ENCODE measurements at places on chromosomes 7 and 10.

- DNase-seq: no peak
Observed at GRCh38 chr10:42877496-42878030, 95.0 kb downstream of the BMS1 start.

GRCh38 chr7:140494867-140495266 is 15.6 kb upstream of the MKRN1 start:
- no peak for DNase-seq

- DNase-seq: no peak
Observed at GRCh38 chr7:121032645-121033460, 44.3 kb downstream of the CPED1 start.

- peak; percentile 2 for DNase-seq
Observed at GRCh38 chr7:48786951-48787350, 137.4 kb upstream of the CDC14C start.

GRCh38 chr7:86972072-86972471 is 87.4 kb downstream of the ELAPOR2 start:
- no peak for DNase-seq

DNA sequence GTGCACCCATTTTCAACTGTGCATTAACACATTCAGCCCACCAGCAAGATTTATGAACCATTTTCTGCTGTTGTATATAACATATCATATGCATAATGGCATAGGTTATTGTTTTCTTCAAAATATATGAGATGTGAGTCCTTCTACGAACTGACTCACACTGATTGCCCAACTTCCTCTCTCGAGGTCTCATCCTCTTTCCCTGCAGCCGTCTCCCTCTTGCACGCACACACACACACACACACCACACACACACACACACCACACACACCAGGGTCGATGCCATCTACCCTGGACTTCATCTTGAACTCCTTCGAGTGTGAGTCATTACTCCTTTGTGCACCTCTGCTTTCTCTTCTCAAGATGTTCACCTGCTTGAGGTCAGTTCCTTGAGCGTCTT is 36.7 kb downstream of the EGFR start:
- DNase-seq: no peak

DNA sequence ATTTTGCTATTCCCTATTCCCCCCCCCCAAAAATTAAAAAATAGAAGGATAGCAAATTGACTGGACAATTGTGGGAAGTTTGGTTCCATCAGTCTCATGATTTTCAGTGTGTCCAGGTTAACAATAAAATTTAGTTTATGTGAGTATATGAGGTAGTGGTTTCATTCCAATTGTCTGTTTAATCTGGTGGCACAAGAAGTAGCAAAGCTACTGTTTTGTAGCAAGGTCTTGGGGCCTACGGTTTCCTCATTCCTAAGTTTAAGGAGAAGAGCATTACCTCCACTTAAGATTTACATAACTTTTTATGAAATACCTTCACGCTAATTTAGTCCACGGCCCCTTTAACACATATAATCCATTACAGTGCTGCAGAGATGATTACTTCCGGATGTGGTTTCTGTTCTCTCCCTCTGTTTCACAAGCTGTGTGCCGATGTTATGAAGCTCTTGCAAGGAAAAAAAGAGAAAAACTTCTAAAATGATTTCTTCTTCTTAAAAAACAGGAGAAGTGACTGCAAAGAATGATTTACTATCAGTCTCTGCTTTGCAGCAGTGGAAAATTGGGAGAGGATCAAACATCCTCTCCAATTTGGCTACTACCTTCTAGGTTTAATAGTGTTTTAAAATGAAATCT is 32.7 kb upstream of the NPVF start:
- peak; percentile 51 for DNase-seq

DNA sequence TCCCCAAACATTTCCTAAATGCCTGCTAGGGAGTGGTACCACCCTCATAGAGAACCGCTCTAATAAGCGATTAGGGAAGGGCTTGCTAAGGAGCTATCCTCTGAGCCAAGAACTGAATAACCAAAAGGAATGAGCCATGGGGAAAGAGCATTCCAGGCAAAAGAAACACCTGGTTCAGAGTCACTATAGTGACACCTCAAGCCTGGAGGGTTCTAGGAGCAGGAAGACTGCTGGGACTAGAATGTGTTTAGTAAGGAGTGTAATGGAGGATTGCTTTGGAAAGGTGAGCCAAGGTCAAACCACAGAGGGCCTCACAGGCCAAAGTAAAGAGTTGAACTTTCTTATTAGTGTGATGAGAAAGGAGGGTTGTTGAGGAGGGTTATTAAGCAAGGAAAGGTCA is 38.7 kb upstream of the NRBF2 start:
- DNase-seq: no peak

DNA sequence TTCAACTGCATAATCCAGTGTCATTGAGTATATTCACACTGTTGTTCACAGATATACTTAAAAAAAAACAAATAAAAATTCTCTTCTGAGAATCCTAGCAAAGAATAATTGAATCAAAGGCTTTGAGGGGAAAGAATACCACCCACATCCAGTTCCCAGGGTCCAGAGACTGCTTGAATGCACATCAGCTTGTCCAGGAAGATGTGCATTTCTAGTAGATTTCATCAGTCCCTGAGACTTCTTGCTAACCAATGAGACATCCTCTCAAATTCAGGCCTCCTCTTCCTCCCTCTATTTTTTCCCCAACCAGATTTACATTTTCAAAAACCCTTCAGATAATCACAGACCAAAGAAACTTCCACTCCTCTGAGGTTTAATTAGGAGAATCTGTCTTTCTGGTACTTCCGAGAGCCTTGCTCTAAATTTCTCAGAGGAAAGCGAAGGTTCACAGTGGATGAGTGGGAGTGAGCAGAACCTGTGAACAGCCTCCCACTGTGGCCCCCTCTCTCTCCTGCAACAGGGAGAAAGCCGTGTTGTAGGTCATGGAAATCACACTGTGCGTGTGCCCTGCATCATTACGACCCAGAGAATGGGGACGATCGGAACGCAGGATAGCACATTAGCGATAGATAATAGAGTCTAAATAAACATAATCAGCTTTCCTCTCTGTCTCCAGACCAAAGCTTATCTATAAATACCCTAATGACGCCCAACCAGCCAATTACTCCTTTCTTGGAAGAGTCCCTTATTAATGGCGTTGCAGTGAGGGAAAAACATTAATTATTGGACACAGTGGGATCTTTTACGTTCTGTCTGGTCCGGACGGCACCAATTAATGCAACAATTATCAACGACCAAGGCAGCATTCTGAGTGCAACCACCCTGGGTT is 212.5 kb downstream of the EMX2 start:
- DNase-seq: no peak

DNA sequence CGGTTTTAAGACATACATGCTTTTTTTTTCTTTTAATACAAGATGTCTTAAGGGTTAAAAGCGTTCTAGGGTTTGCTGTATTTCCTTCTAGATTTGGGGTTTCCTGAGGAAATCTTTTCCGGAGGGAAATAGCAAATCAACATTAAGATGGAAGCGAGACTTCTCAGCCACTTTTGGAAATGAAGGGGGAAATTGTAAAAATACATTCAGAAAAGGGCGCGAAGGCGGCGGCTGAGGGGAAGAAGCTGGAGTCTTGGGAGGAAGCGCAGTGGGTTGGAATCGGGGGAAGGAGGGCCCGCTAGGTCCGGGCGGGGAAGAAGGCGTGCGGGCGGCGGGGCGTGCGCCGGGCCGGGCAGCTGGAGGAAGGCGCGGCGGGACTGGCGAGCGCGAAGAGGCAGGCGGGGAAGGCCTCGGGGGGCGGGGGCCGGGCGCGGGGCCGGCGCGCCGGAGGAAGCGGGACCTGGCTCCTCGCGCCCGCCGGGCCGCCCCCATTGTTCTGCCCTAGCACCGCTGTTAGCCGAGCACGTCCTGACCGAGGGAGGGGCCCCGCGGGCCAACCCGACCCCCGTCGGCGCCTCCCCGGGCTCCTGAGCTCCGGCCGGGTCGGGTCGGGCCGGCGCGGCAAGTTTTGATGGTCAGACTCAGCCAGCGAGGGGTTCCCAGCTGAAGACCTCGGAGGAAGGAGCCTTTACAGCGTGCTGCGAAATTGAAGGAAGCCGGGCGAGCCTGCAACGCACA is 1.5 kb upstream of the SKIDA1 start:
- DNase-seq: peak; percentile 73

DNA sequence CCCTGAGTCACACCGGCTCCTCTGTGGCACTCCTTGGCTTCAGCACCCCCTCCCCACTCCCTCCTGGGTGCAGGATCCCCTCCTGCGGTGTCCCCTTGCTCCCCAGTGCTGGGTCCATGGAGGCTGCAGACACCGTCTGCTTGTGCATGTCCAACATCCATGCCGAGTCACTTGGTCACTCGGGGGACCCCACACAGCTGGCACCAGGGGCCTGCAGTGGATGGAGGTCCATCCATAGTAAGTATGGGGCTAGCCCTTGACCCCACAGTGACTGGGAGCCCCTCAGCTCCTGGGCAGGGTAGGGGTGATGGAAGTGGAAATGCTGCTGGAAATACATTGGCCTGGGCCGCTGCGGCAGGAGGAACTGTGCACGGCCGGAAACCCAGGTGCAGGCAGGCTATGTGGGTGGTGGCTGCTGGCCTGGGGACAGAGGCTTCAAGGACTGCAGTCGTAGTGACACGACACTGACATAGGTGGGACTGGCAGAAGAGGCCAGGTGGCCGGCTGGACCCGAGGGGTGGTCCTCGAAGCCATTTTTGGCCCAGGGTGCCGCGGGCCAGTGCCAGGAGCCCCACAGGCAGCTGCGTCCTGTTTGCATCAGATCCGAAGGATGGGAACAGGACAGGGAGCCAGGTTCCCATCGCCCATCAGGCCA is 58.9 kb downstream of the GLRX3 start:
- DNase-seq: no peak

DNA sequence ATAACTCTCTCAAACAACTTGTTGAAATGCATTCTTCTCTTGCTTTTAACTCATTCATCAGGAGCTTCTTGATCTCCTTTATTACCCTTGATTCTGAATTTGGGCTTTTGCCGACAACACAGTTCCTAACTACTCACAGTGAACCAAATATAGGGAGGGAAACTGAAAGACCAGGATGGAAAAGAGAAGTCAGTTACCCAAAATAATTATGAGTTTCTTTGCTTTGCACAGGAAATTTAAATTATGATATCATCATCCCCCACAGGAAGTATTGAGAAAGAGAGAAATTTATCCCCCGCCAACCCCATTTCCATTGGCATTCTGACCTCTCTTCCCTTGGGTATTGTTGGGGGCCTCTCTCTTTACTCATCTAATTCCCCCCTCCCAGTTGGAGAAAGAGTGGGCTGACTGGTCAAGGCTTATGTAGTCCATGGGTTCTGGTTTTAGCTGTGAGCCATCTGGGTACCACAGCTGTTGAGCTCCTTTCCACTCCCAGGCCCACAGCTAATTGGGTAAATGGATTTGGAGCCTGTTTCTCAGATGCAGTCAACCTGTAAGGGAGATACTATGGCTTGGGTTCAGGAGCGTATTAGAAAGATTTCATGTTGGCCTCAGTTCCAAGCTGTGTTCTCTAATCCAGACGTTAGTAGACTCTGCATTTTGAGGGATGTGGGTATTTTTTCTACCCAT is 109.0 kb downstream of the FZD1 start:
- no peak for DNase-seq

DNA sequence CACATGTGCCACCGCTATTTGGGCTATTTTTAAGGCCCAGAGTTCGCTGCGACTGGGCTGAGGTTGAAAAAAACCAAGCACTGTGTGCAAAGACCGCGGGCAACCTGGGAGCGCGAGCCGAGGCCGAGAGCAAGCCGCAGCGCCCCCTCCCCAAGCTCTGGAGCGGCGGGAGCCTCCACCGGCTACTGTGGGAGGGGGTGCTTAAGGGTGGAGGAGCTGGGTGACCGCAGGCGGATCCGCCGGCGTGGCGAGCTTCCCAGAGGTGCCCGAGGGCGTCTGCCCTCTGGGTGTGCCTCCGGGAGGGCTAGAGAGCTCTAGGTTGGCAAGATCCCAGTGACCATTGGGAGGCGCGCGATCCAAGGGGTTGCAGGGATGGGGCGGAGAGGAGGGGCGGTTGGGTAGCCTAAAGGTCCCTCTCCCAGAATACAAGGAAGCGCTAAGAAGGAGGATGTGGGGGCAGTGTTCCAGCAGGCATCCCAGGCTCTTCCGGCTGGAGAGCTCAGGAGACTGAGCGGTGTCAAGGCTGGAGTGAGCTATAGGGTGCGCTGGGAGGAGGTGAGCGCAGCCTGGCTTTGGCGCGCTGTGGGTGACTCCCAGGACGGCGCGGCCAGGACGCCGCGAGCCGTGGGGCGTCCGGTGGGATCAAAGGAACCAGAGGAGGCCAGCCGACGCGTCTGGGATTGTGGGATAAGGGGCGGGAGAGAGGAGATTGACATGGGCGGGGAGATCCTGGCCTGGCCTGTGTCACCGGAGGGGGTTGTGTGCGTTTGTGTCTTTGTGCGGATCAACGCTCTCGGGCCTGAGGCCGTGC is 8.0 kb downstream of the DLX5 start:
- DNase-seq: peak; percentile 43

DNA sequence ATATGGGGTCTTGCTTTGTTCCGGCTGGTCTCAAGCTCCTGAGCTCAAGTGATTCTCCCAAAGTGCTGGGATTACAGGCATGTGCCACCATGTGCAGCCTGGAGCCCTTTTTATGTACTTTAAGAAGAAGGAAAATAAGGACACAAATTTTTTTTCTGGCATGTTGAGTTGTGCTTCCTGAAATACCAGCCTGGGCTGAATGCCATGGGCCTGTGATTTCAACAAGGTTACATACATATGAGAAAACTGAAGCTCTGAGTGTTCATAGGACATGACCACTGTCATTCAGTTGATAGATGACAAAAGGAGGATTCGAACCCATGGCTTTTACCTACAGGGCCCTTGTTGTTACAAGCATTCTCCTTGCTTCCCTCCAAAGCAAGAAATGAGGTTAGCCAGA is 36.1 kb downstream of the ST8SIA6 start:
- DNase-seq: no peak

DNA sequence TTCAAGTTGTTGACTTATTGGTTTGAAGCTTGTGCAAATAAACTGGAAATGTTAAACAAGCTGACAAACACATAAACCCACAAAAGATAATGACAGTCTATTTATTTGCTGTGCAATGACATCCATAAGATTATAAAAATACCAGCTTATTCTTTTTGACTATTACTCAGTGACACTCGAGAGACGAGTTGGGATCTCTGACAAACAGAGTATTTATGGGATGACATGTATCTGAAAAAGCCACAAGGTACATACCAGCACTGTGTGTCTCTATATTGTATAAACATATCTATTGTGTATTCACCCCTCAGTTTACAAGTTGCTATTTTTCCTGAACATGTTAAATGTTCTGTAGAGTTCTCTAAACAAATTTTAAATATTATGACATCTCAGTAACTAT is 88.9 kb downstream of the CHRM2 start:
- DNase-seq: no peak

- no peak for DNase-seq
Observed at GRCh38 chr7:84629640-84630318, 435.2 kb upstream of the SEMA3A start.

DNA sequence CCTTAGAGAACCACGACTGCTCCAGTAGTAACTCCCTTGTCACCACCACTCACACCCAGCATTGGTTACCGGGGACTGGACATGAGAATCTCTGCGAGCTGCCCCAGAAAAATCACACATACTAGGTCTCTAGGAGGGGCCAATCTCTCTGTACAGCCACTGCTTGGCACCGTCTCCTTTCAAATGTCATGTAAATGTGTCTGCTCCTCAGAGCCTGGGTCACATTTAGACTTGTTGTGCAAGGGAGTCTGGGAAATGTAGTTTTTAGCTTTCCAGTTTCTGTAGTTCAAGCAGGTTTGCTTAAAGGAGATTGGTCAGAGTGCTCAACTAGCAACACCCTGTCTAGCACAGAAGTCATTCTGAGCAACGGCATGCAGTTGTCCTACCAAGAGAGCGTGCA is 60.0 kb downstream of the CHN2 start:
- no peak for DNase-seq
